ENCODE measurements at places on chromosomes 11 and 22.

DNA sequence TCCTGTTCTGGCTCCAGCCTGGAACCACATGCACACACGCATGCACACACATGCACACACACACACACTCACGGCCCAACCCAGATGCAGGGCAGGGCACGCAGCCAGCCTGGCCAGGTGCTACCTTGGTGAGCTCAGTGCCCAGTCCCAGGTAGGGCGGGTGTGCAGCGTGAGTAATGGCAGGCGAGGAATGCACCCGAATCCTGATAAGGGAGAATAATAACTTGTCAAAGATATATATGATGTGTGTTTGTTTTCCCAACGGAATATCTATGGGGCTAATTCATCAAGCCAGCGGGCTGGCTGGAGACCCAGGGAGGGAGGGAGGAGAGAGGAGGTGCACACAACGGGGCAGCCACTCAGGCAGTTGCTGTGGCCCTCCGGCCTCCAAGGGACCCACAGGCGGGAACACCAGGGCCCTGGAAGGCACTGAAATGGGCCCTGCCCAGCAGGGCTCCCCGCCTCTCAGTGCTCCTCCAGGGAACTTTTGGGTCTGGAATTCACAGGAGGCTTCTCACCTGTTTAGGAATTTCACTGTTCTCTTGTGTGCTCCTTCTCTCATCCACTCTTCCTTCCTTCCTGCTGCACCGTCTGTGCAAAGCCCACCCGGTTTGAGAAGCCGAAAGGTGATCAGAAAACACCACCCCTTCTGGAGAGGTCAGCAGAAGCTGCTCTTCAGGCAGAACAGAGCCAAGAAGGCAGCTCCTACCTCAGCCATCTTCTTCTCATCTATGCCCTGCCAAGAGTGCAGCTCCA, 79.0 kb downstream of the BUD13 start:
- peak; percentile 84 for DNase-seq

DNA sequence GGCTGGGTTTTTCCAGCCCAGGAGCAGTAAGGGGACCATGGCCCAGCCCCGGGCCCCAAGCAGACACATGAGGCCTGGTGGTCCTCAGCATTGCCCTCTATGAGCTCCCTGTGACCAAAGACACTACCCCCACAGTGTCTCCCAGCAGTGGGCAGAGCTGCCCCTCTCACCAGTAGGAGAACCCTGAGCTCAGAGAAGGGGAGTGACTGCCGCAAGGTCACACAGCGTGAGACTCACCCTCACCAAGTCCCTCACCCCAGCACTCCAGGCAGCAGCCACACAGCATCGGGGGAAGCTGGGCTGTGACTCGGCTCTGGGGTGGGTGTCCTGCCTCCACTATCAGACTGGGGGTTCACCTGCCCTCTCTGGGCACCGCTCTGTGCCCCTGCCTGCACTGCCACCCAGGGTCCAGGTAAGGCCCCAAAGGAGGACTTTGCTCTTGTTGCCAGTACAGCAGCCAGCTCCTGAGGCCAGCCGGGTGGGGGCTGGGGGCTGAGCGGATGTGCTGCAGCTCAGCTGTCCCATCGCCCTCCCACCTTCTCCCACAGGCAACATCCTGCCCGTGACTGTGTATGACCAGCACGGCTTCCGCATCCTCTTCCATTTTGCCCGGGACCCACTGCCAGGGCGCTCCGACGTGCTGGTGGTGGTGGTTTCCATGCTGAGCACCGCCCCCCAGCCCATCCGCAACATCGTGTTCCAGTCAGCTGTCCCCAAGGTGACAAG, 7.9 kb upstream of the SH3BP1 start:
- DNase-seq = no peak

- DNase-seq = no peak
These were observed 186.4 kb downstream of the BLID start for GRCh38 chr11:121929581-121929980.

DNA sequence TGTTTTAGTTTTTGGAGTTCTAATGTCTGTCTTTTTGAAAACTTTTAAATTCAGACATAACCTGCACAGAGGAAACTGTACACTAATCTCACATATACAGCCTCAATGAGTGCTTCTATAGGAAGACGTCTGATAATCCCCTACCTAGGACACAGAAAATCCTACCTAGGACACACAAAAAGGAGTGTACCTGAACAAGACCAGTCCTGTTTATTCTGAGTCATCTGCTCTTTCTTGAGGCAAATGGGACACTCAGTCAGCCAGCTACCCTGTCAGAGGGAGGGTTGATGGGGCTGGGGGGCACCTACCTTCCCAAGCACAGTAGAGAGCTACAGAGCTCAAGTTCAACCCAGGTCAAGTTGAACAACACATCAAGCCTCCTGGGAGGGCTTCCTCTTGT, 346.6 kb upstream of the NCAM1 start:
- no peak for DNase-seq

GRCh38 chr11:65851083-65851579, 6.8 kb downstream of the CFL1 start:
- DNase-seq = no peak

DNA sequence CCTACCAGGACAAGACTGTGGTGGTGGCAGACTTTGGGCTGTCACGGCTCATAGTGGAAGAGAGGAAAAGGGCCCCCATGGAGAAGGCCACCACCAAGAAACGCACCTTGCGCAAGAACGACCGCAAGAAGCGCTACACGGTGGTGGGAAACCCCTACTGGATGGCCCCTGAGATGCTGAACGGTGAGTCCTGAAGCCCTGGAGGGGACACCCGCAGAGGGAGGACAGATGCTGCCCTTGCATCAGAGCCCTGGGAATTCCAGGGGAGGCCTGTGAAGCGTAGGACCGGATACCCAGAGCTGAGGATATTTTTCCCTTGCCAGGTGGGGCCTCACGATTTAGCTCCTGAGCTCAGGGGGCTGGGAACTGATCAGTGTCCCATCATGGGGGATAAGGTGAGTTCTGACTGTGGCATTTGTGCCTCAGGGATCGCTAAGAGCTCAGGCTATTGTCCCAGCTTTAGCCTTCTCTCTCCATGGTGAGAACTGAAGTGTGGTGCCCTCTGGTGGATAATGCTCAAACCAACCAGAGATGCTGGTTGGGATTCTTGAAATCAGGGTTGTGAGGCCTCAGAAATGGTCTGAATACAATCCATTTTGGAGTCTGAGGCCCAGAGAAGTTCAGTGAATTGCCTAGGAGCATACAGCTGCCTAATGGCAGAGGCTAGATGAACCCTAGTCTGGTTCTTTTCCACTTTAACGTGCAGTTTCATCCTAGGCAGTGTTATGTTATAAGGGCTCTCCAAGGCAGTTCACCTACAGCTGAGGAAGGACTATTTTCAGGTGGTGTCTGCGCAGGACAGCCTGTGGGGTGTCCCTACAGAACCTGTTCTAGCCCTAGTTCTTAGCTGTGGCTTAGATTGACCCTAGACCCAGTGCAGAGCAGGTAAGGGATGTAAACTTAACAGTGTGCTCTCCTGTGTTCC, 19.5 kb downstream of the PIK3IP1 start:
- no peak for DNase-seq

GRCh38 chr11:20097319-20098221, 62.7 kb downstream of the DBX1 start:
- DNase-seq = peak; percentile 63
